ENCODE measurements at places on chromosomes 7 and 10.

GRCh38 chr7:29806995-29807841 lies 910 bp downstream of the WIPF3 start:
- DNase-seq: no peak

DNA sequence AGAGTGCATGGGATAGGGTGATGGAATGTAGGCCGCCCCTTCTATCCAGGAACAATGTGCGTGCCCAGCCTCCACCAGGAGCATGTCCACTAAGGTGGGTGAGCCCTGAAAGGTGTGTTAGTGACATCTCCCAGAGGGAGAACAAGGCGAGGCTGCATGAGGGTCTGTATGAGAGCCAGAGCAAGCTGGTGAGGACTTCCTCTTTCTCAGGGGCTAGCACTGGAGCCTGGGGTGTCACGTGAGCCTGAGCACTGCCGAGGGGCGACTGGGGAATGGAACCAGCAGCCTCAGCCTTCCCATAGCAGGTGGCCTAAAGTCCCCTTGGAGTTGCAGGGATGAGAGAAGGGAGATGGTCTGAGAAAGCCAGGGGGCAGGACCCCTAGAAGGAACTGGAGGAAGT lies 156.3 kb upstream of the COBL start:
- no peak for DNase-seq

- peak; percentile 30 for DNase-seq
Measured at GRCh38 chr10:112461029-112461887, 14.2 kb downstream of the VTI1A start.

GRCh38 chr7:155770241-155770640 lies 42.0 kb downstream of the SHH start:
- DNase-seq: no peak

- DNase-seq: no peak
Measured at GRCh38 chr10:11272915-11273389, 255.3 kb downstream of the CELF2 start.

GRCh38 chr10:26829810-26830515 lies 30.8 kb downstream of the ABI1 start:
- DNase-seq: peak; percentile 75

DNA sequence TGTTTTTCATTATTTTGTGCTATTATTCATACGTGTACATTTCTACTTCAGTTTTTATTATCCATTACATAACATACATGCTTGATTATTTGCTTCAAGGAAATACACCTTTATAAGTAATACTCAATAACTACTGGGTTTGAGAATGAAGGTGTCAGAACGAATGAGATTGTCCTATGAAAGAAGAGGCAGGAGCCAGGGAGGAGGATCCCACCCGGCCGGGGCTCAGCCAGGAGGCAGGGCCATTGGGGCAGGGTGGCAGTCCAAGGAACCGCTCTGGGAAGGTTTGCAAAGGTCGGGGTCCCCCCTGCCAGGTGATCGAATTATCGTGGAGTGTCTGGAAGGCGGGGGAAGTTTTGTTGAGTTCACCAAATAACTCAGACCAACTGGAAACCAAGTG lies 9.1 kb downstream of the TRIM56 start:
- DNase-seq: no peak

DNA sequence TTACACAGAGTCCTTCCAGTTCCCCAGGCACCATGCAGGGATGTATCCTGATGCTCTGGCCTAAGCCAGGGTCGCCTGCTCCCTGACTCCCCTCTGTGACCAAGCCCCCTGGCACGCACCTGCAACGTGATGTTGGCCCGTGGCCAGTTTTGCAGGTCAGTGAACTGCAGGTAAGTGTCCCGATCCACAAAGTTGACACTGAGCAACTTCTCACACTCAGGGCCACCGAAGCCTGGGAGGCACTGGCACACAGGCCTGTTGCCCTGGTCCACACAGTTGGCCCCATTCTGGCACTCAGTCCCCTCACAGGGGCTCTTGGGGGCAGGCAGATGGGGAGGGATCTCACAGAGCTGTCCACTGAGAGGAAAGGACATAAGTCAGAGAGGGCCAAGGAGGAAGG lies 174.3 kb downstream of the LCOR start:
- DNase-seq: no peak

GRCh38 chr7:101747879-101748345 lies 69.5 kb upstream of the CUX1 start:
- DNase-seq: no peak

DNA sequence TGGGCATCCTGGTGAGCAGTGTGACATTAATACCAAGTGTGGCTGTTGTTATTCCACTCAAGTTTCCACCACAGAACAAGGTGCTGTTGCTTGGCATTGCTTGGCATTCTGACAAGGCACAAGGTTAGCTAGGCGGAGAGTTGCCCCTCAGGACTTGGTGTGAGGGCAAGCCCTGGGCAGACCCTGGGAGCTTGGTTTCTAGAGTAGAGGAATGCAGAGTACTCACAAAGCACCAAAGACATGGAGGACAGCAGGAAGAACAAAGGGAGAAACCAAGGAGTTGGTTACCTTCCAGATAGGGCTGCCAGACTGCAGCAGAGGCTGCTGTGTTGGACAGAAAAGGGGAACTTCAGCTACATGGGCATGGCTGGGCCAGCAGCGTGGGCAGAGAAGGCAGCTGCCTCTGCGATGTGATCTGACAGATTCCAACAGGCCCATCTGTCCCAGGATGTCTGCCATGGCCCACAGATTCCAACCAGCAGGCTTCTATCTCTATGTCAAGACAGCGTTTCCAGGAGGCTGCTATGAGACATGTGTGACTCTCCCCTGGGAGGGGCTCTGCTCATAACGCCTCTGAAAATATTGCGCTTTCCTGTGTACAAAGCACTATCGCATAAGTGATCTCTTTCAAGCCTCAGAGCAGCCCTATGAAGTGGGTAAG lies 1.8 kb downstream of the GOLGA7B start:
- peak; percentile 26 for DNase-seq

DNA sequence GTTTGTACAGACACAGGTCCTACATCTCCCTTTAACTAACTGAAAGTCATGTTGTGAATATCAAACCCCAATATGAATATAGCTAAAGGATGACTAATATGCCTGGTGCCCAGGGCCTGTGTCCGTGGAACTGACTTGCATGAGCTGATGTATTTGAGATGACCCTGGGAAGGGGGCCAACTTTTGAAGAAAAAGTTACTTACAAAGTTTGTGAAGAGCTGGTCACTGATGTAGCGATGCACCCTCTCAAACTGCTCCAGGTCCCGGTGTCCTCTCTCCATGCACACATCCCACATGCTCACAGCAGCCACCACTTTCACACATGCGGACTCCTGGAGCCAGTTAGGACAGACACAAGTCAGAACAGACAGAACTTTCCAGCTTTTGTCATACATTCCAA lies 106.2 kb downstream of the ABCC2 start:
- no peak for DNase-seq

DNA sequence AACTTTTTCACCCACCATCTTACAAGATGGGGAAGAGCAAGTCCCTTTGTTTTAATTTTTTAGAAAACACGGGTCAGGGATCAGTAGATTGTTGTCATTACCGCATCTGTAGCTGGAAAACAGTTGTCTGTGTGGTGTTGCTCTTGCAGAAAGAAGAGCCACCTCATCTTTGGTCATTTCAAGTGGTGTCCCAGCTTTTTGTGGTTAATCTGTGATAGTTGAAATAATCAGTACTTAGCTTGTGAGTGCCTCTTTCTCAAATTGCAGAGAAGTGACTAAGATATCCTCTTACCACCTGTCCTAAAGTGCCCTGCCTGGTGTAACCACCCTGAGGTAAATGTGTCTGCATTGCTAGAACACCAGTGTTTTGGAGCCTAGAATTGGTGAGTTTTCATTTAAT lies 5.5 kb downstream of the PRPF18 start:
- no peak for DNase-seq

DNA sequence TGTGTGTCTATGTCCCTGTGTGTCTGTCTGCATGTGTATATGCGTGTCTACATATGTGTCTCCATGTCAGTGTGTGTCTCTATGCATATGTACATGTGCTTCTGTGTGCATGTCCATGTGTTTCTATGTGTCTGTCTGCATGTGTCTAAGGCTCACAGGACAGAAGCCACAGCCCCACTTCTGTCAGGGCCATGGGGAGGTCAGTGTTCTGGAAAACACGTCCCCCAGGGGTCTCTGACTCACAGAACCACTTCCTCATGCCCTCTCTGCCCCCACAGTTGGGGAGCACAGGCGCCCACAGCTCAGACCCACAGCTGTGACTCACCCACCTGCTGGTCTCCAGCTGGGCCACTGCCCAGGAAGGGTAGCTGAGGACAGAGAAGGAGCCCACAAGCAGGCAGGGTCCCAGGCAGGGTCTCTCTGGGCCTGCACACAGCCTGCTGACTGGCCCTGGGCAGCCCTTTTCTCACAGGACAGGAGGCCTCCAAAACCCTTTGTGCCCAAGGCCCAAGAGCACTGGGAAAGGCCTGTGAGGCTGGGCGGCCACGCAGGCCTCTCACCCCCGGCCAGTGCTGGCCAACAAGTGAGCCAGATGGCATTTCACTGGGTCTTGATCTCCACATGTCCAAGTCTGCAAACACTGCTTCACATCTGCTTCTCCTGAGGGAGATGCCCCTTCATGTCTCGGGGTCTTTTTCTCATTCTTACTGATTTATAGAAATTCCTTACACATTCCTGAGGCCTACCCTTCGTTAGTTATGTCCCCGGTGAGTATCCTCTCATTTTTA lies 102.9 kb upstream of the FAM20C start:
- DNase-seq: peak; percentile 96

DNA sequence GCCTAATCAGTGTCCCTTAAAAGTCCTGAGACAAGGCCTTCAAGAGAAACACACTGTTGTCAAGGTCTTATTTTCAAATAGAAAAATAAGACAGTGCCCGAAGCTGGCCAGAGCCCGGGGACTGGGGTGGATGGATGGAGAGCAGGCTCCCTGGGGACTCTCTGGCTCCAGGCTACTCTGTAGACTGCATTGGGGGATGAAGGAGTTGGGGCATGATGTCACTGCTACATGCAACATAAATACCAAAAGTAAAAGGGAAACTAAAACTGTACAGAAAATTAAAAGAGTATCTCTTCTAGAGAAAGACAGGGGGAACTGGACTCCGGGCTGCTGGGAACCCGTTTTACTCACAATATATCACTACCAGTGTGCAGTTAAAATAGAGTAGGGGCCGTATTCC lies 629.8 kb downstream of the KCNMA1 start:
- DNase-seq: no peak

- no peak for DNase-seq
Measured at GRCh38 chr10:61071580-61071979, 127.6 kb upstream of the RHOBTB1 start.

GRCh38 chr10:56874950-56875349 lies 513.9 kb upstream of the ZWINT start:
- DNase-seq: no peak

DNA sequence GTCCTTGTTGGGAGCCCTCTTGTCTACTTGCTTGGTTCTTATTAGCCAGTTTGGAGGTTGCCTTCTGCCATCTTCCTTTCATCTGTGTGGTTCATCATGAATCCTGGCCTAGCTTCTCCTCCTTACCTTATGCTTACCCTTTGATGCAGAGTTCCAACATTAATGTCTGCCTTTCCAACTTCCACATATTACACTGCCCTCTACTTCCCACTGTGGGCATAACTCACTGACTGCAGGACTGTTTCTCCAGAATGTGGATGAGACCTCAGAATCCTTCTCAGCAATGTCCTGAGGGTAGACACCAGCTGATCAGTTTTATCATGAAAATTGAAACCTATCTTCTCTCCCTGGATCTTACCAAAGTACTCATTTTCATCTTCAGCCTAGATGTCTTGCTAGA lies 491.0 kb downstream of the LRMDA start:
- no peak for DNase-seq

GRCh38 chr10:67772894-67773511 lies 65.0 kb downstream of the DNAJC12 start:
- DNase-seq: peak; percentile 99

DNA sequence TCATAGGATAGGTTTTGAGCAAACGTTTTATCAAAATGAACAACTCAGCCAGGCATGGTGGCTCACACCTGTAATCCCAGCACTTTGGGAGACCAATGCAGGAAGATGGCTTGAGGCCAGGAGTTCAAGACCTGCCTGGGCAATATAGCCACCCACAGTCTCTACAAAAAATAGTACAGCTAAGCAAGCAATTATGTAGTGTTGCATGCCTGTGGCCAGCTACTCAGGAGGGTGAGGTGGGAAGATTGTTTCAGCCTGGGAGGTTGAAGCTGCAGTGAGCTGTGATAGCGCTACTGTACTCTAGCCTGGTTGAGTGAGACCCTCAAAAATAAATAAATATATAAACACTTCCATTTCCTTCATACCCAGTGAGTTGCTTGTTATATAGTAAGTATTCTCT lies 67.1 kb downstream of the LSMEM1 start:
- DNase-seq: no peak

- DNase-seq: no peak
Measured at GRCh38 chr7:34198231-34198641, 292.9 kb downstream of the BMPER start.

- DNase-seq: no peak
Measured at GRCh38 chr10:5252177-5253037, 55.8 kb downstream of the AKR1C4 start.

GRCh38 chr7:113349339-113349738 lies 231.0 kb upstream of the SMIM30 start:
- no peak for DNase-seq

GRCh38 chr7:71870812-71871211 lies 541.3 kb downstream of the CALN1 start:
- DNase-seq: no peak

DNA sequence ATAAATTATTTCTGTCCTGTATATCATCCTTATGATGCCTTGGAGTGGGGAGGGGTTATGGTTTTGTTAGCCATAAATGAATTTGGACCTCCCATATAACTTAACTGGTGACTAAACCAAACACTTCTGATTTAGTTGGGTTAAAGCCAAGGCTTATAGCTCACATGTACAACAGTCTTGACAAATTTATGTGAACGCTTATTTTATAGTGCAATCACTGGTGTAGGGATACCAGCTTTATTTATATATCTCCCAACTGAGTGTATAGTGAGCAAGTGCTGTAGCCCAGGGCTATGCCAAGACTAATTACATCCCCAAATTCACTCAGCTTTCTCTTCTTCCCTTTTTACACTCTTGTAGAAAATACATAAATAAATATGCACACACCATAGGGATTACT lies 956.2 kb downstream of the SORCS3 start:
- no peak for DNase-seq

DNA sequence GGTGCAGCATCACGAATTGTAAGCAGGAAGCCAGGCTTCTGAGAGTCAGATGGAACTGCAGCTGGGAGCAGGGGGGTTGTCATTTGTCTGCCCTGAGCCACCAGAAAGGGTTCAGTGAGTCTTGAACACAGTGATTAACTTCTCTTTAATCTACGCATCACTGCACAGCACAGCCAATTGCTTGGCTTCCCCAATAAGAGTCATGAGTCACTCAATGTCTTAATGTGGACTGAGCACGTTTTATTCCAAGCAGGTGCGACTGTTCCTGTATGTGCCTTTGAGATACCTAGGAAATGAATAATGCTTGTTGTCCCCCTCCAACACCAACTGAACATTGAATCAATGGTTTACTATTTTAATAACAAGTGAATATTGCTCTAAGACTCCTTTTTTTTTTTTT lies 26.0 kb upstream of the PLEKHA1 start:
- no peak for DNase-seq

Measured in MV-4-11 (cell line).